Muscle of leg (tissue), 16 donors: ENCODE measurements at places on chromosomes 12 and 14. TPM values are rescaled to one million over a fixed set of nuclear protein-coding genes. Genes with fewer than 3 reads are reported as not detected.

GZMB gene
- 0.22 TPM for total RNA-seq

DNA sequence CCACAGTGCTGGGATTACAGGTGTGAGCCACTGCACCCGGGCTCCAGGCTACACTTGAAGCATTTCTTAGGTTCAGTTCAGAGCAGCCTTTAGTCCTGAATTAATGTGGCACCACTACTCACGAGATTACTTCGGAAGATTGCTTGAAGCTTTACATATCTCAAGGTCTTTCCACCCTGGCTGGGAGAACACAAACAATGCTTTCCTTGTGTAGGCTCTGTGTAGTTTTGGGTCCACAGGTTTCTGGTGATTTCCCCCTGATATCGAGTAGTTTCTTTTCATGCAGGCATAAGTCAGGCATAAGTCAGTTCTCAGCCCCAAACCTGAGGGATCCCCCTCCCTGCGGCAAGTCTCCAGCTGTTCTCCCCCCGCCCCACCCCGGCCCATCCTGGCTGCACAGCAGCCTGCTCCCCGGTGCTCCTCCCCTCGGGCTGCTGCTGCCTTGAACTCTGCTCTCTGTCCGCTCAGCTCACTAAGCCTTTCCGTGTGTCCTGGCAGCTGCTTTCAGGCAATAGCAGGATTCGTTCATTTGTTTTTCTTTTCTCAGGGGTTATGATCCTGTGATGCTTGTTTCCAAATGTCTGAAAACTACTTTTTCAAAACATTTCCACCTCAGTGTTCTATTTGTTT lies 417.7 kb downstream of the TMEM121 start:
- no peaks in the 10 kb centered on the region for H3K27me3 ChIP-seq
- no peak overlapping the region for H3K27ac ChIP-seq
- H3K4me1 ChIP-seq: no peaks in the 10 kb centered on the region
- H3K36me3 ChIP-seq: no peaks in the 10 kb centered on the region

REP15 gene
- total RNA-seq: 1.3 TPM

ART4 gene
- 0.09 TPM for total RNA-seq
